Foreskin keratinocyte (primary cell): ENCODE measurements at places on chromosomes 7 and 10. TPM values are rescaled to one million over a fixed set of nuclear protein-coding genes. Genes with fewer than 3 reads are reported as not detected.

UCMA gene
- not detected in 2 replicates for polyA plus RNA-seq

MICALL2 gene
- 20.6 and 28.1 TPM in 2 replicates for polyA plus RNA-seq

GJD4 gene
- polyA plus RNA-seq: not detected in 2 replicates

OR9A2 gene
- not detected in 2 replicates for polyA plus RNA-seq

NDUFA5 gene
- polyA plus RNA-seq: 39.0 and 44.5 TPM in 2 replicates

OPALIN gene
- polyA plus RNA-seq: not detected in 2 replicates

SPDYE16 gene
- polyA plus RNA-seq: not detected in 2 replicates

PRKG1 gene
- polyA plus RNA-seq: 0.17 and 0.21 TPM in 2 replicates

UNCX gene
- not detected in 2 replicates for polyA plus RNA-seq

TBC1D12 gene
- 2.6 and 3.6 TPM in 2 replicates for polyA plus RNA-seq

PKD2L1 gene
- not detected in 2 replicates for polyA plus RNA-seq

ST8SIA6 gene
- polyA plus RNA-seq: not detected in 2 replicates

CCSER2 gene
- polyA plus RNA-seq: 11.1 and 11.8 TPM in 2 replicates

ARL5B gene
- 3.0 and 3.8 TPM in 2 replicates for polyA plus RNA-seq

C10orf67 gene
- polyA plus RNA-seq: 0.02 and 0.18 TPM in 2 replicates

CYP3A7 gene
- not detected in 2 replicates for polyA plus RNA-seq

WDR86 gene
- polyA plus RNA-seq: not detected in 2 replicates

ZNF488 gene
- polyA plus RNA-seq: 1.2 and 1.5 TPM in 2 replicates

CYP26A1 gene
- polyA plus RNA-seq: not detected in 2 replicates

UTF1 gene
- polyA plus RNA-seq: not detected in 2 replicates

KIN gene
- polyA plus RNA-seq: 12.9 and 15.3 TPM in 2 replicates

DPCD gene
- polyA plus RNA-seq: 42.1 and 44.9 TPM in 2 replicates

C7orf33 gene
- polyA plus RNA-seq: not detected in 2 replicates

GDF10 gene
- not detected in 2 replicates for polyA plus RNA-seq

AKR1B15 gene
- not detected in 2 replicates for polyA plus RNA-seq

NKX1-2 gene
- polyA plus RNA-seq: 2.9 and 3.0 TPM in 2 replicates

GNGT1 gene
- polyA plus RNA-seq: not detected in 2 replicates

MBL2 gene
- not detected in 2 replicates for polyA plus RNA-seq

ALOX5 gene
- not detected in 2 replicates for polyA plus RNA-seq

MOGAT3 gene
- not detected in 2 replicates for polyA plus RNA-seq

SRRM3 gene
- polyA plus RNA-seq: 0.92 and 1.3 TPM in 2 replicates

PILRA gene
- polyA plus RNA-seq: 0.20 and 0.23 TPM in 2 replicates

FAM237B gene
- not detected in 2 replicates for polyA plus RNA-seq

CRHR2 gene
- polyA plus RNA-seq: not detected in 2 replicates

TMEM130 gene
- not detected in 2 replicates for polyA plus RNA-seq

TSPAN15 gene
- 8.6 and 10.7 TPM in 2 replicates for polyA plus RNA-seq

SPDYE1 gene
- polyA plus RNA-seq: not detected in 2 replicates

GIMAP2 gene
- polyA plus RNA-seq: 0.14 and 0.25 TPM in 2 replicates

ZKSCAN5 gene
- 4.3 and 4.4 TPM in 2 replicates for polyA plus RNA-seq

VWC2 gene
- polyA plus RNA-seq: not detected in 2 replicates
